Ecto neural progenitor cell (in vitro differentiated cells): ENCODE measurements at places on chromosomes 2 and 18.

DNA sequence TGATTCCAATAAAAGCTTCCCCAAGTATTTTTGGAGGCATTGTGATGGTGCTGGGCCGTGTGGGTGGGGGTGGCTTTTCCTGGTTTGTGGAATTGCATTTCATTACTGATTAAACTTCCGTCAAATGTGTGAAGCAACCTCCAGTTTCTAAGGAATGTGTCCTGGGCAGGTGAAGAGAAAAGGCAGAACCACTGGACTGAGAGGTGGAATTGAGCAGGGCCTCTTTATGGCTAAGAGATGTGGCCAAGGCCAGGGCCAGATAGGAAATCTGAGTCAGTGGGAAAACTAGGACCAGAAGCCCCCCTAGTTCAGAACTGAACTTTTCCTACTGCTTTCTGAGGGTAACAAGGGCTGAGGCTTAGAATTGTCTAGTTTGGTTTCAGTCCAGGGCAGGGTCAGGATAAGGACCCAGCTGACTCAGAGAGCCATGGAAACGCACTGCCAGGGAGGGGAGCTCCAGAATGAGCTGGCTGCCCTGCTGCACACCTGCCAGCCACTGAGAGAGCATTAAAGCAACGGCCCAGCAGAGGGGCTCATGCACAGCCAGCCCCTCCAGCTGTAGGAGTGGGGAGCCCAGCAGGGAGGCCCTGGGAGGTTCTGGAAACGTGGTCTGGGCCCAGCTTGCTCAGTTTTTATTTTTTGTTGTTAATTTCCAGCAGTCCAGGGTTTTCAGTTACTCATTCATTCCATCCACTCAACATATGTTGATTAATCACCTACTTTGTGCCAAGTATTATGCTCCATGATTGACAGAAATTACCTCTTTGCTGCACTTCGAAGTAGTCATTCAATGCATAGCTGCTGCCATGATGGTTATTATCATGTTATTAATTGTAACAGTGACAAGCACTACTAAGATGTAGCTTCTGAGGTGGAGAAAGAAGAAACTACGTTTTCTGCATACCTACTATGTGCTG, 156.1 kb downstream of the MSH2 start:
- DNase-seq, result no peak

- no peak for DNase-seq
Observed at GRCh38 chr2:181760521-181760920, 80.2 kb upstream of the NEUROD1 start.

DNA sequence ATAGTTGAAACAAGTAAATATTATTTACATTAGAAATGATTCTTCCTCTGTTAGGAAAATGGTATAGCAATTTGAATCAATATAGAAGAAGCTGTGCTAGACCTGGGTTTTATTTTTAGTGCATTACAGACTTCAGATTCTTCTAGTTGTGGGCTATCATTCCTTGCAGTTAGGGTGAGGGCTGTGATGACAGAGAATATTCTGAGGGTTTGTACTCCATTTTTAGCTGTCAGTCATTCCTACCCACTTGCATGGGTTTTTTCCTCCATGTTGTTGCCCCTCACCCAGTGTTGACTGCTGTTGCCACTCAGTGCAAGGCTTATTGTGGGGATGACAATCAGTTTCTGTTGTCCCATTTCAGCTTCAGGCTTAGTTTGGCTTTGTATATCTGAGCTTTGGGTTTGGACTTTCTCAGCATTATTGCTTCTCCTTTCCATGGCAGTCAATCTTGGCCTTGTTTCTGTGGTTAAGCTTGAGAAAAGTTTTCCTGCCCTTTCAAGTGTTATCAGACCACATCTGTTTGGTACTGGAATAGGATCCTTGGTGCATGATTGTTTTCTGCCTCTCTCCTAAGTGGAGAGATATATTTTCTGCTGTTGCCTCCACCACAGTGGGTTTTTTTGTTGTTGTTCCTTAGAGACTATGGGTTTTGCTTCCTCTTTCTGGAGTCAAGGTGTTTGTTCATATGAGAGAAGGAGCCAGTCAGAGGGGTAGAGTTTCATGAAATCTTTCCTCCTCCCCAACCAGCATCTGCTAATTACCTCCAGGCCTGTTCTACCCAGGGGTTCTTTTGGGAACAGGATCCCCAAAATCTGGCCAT, 312.7 kb upstream of the CWC22 start:
- no peak for DNase-seq

DNA sequence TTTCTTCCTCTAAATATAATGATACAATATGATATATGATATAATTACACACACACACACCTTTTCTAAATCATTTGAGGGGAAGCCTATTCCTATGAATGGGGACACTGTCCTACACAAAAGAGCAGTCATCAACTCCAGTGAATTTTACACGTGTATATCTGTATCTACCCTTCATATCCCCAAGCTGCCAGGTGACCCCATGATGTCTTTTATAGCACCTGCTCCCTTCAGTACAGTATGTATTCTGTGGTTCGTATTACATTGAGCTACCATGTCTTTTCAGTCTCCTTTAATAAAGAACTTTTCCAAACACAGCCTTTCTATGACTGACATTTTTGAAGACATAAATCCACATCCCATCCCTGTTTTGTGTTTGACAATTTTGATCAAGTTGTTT, 19.0 kb downstream of the TBC1D8 start:
- DNase-seq, result no peak

DNA sequence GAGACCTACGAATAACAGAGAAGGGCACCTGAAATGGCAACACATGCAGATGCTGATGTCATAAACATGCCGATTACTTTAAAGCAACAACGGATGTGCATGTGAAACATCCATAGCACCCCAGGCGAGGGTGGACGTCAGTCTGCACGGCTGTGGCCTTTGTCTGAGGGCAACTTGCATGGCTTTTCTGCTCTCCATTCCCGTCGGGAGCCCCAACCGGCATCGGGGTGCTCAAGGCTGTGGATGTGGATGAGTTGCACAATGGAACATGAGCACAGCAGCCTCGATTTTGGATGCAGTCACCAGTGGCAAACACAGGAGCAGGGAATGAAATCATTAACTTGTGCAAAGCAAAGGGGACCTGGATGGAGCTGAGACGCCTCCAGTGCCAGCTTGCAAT, 298.2 kb upstream of the SALL3 start:
- DNase-seq, result peak; percentile 32

DNA sequence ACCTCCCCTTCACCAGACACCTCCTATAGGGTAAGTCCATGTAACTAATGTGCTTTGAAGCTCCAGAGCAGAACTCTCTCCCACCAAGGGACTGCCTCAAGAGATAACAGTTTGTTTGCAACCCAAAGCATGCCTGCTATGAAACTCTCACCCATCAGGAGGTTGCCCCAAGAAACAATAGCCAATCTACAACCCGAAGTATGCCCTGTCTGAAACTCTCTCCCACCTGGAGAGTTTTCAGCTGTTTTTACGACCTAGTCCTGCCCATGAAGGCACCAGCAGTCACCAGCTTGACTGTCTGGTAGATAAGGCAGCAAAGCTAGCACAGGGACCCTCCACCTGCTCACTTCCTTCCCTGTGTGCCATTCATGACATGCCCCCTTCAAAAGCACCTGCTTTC, 533.9 kb upstream of the CRIM1 start:
- DNase-seq, result no peak

- no peak for DNase-seq
Observed at GRCh38 chr2:160427629-160428404, 65.8 kb downstream of the RBMS1 start.

DNA sequence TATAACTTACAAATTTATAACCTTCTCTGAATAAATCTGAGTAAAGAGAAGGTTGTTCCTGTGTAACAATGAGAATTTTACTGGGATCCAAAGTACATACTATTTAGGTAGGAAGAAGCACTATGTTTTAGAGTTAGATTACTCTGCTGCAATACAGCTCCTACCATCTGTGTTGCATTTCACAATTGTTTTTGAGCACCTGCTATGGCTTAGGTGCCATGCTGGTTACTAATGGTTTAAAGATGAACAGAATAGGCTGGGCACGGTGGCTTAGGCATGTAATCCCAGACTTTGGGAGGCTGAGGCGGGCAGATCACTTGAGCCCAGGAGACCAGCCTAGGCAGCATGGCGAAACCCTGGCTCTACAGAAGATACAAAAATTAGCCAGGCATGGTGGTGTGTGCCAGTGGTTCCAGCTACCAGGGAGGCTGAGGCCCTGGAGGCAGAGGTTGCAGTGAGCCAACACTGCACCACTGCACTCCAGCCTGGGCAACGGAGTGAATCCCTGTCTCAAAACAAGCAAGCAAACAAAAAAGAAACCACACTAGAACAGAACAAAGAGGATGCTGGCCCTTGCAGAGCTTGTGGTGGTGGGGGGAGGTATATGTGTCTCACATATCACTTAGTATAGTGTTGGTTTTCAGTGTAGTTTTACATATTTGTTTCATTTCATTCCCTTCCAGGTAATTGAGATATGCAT, 56.7 kb downstream of the SPTBN1 start:
- DNase-seq, result no peak

- no peak for DNase-seq
Observed at GRCh38 chr2:85861180-85861579, 27.6 kb downstream of the ST3GAL5 start.

GRCh38 chr18:49052891-49053644, 102.3 kb upstream of the SMAD7 start:
- DNase-seq, result no peak

DNA sequence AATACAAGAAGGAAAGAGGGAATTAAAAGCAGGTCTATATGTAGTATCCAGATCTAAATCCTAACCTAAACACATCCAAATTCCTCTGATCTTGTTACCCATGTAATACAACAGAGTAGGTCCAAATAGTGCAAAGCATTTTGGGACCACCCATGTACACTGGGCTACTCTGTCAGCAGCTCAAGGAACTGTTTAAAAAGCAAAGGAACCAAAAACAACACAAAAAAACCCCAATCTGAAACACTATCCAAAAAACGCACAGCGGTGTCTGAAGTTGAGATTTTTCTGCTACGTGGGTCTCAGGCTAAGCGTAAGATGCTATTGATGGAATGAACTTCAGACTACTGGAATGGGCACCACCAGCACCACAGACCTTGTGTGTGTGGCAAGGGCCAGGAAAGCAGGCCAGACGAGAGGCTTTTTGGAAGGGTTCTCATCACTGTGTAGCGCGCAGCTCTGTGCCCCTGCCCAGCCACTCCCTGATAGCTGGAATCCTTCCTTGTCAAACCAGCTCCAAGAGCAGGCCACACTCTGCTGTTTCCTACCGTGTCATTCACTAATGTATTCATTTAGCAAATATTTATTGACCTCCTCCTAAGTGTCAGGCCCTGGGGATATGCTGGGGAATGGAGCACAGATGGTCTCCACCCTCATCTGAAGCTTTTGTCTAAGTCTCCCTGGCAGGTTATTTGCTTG, 101.4 kb downstream of the COLEC12 start:
- no peak for DNase-seq

GRCh38 chr2:240452462-240453256, 17.2 kb downstream of the GPC1 start:
- DNase-seq, result peak; percentile 88

GRCh38 chr2:130372055-130372832, 16.4 kb downstream of the PTPN18 start:
- peak; percentile 96 for DNase-seq

- no peak for DNase-seq
Observed at GRCh38 chr18:28398471-28398870, 221.5 kb upstream of the CDH2 start.

- DNase-seq, result no peak
Observed at GRCh38 chr2:188340257-188340656, 48.6 kb downstream of the GULP1 start.

DNA sequence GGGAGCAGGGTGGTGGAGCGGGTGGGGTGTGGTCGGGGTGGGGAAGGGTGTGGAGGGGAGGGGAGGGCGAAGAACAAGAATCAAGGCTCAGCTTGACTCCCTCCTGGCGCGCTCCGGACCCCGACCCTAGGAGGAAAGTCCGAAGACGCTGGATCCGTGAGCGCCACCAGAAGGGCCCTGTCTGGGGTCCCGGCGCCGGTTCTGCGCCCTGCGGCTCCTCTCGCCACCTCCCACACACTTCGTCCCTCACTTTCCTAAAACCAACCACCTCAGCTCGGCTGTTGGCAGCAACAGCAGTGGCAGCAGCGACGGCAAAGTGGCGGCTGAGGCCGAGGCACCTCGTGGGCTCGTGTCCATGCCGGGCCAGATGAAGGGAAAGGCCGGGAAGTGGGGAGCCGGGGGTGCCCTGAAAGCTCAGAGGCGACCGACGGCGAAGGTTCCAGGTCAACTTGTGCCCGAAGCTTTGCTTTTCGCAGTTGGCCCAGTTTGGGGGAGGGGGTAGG, 2.1 kb downstream of the KLHL14 start:
- peak; percentile 58 for DNase-seq

- DNase-seq, result no peak
Observed at GRCh38 chr2:190468814-190469569, 60.8 kb downstream of the MFSD6 start.

DNA sequence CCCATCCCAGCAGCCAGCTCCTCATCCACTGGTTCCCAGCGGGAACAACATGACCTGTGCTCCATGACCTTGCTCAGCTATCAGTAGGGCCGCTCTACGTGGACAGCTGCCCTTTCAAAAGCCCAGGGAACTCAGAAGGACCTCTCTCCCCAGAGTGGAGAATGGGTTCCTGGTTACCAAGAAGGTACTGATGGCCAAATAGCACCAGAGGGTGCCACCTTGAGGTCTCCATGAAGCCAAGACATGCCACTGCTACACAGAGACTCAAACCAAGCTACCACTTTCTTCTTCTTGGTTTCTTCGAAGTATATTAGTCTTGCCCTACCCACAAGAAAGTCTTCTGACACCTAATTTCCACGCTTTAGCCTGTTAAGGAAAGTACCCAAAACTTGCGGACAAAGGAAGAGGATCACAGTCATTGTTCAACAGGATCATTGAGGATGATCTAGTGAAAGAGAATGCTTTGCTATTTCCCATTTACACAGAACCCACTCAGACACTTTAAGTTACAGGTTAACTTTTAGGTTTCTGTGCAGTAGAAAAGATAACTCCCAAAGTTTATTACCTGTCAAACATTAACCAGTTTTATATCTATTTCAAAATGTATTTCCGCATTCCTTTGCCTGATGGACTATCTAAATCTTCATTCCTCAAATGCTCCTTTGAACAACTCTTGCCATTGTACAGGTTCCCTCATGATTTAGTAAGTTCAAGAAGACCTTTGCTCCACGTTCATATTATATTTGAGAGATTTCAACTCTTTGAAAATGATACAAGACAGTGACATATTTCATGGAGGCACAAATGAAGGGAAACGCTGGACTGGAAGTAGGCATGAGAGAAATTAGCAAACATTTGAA, 102.2 kb downstream of the ALPK2 start:
- DNase-seq, result no peak

DNA sequence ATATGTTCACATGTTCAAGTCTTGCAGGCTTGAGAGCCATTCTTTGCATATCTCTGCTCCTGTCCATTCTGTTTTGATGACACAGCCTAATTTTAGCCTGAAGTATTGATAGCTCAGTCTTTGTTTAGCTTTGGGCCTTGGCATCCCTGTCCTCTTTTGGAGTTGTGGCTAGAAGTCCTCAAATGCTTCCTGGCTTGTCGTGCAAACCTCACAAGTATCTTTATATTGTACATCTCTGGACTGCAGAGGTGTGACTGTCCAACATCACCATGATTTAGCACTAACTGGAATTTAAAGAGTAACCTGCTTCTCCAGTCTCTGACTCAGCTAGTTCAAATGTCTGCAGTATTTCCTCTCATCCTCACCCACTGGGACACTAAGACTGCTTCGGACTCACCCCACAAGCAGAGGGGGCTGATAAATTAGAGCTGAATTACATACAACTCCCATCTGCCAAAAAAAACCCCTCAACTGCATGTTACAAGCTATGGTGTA, 11.7 kb downstream of the PFN4 start:
- no peak for DNase-seq

GRCh38 chr2:54574860-54575247, 118.7 kb downstream of the SPTBN1 start:
- DNase-seq, result no peak
